ENCODE measurements at places on chromosomes 4 and X.

DNA sequence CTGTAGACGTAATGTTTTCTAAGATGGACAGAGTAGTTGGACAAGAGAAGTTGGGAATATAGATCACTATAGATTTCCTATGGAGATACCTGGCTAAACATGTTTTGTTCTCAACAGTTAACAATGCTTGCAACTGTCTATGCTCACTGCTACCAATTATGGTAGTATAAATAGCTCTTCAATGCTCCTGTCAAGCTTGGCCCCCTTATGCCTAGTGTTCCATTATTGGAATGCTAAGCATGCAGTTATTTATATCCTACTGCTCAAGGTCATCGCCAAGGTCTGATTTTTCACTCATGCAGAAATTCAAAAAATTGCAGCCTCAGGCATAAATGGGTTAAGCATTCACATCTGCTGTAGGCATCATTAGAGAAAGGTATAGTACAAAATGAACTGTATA lies 519.0 kb downstream of the IL15 start:
- no peak for DNase-seq

GRCh38 chr4:85884251-85884650 lies 409.3 kb downstream of the ARHGAP24 start:
- DNase-seq, result no peak

DNA sequence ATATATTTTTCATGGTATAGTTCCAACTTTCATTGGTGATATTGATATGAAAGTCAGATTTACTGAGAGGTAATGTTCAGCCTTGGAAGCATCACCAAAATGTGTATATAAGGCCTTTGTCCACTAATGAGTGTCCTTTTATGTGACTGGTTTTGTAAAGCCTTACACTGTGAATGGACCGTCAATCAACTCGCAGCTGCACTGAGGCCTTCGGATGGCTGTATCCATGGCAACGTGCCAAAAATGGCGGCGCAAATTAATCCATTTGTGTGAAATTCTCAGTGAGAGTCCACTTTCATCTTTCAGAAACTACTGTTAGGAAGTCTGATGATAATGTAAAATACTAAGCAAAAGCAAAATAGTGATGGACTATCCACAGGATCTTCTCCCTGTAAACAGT lies 131.7 kb downstream of the SPCS3 start:
- DNase-seq, result no peak

DNA sequence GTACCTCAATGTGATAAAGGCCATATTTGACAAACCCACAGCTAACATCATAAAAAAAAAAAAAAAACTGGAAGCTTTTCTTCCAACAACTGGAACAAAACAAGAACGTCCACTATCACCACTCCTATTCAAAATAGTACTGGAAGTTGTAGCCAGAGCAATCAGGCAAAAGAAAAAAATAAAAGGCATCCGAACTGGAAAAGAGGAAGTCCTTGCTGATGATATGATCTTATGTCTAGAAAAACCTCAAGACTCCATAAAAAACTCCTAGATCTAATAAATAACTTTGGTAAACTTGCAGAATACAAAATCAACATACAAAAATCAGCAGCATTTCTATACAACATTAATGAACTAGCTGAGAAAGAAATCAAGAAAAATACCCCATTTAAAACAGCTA lies 134.3 kb downstream of the TEX11 start:
- DNase-seq, result no peak

Data from activated CD4-positive, alpha-beta T cell treated with anti-CD3 and anti-CD28 coated beads, Interleukin-2, amount 50 U/mL, for 16 hours (primary cell).